ENCODE measurements at places on chromosomes 3 and 15. TPM values are rescaled to one million over a fixed set of nuclear protein-coding genes. Genes with fewer than 3 reads are reported as not detected.

Gene CILP
- total RNA-seq: 0.22 TPM

Gene SOX2
- total RNA-seq: 584 TPM

Gene ISL2
- total RNA-seq: not detected

Gene ARGFX
- not detected for total RNA-seq

Gene SLCO2A1
- total RNA-seq: 0.09 TPM

Gene C3orf49
- not detected for total RNA-seq

Gene CPB1
- total RNA-seq: not detected

All from neural progenitor cell (in vitro differentiated cells).